ENCODE measurements at places on chromosomes 7 and 10. TPM values are rescaled to one million over a fixed set of nuclear protein-coding genes. Genes with fewer than 3 reads are reported as not detected.
A peak's percentile ranks its signal among the peaks of the same experiment; 100 is the strongest.

Gene SEMA3C
- 157 TPM for total RNA-seq

Gene PNLIPRP3
- 0.29 TPM for total RNA-seq

Gene SFRP4
- 27.2 TPM for total RNA-seq

Gene CCZ1B
- 36.3 TPM for total RNA-seq

Gene MBLAC1
- total RNA-seq: 2.7 TPM

Gene ZNF804B
- 0.33 TPM for total RNA-seq

Gene IDI2
- not detected for total RNA-seq

Gene HOXA13
- not detected for total RNA-seq

Gene ANLN
- total RNA-seq: 5.0 TPM

Gene ANXA8L1
- total RNA-seq: 55.2 TPM

GRCh38 chr7:157963526-157963925 lies 624.1 kb downstream of the PTPRN2 start:
- DNase-seq: no peak
- no peak overlapping the region for H3K4me3 ChIP-seq
- H3K27ac ChIP-seq: no peak overlapping the region
- no peaks in the 10 kb centered on the region for H3K36me3 ChIP-seq
- no peaks in the 10 kb centered on the region for H3K4me1 ChIP-seq

DNA sequence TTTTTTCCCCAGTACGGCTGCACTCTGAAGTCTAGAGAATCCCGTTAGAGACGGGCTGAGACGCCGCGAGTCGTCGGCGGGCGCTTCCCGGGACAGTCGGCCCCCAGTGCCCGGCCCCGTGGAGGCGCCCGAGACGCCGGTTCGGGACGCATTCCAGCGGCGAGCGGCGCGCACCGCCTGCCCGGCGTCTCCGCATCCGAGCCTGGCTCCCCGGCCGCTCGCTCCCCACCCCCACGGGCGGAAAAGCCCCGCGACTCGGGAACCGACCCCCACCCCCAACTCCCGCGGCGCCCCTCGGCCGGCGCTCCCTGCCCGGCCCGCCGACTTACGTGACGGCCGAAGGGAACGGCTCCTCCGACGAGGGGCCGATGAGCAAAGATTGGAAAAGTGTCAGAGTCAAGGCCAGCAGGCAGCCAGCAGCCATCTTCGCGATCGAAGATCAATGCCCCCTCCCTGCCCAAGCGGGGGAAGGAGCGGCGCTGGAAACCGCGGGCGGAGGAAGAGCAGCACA lies 486 bp downstream of the CACNA2D1 start:
- no peak for DNase-seq
- peak overlapping the region; percentile 77 for H3K27ac ChIP-seq
- no peaks in the 10 kb centered on the region for H3K4me1 ChIP-seq

DNA sequence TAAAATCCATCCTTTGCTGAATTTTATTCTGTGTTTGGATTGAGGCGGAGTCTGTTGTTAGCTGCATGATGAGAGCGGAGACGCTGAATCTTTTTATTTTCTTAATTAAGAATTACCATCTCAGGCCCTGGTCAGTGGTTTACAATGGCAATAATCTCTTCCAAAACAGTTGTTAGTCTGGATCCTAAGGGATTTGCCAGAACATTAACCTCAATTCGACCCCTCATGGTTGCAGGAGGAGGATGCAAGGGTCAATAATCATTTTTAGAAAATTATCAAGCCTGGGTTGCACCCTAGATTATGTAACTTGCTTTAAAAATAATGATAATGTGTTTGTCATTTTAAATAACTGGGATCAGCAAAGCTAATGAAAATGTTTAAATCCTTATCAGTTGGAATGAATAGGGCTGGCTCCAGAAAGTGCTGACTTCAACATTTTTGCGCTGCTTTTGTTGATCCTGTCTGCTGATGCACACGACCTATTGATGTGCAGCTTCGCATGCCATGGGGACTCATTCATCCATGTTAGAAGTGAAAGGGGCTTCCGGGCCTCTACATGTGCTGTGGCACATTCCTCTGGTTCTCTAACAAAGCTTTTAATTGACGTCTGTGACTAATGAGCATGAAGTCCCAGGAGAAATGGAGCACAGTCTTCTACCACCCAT lies 80.7 kb upstream of the KIAA1217 start:
- no peak overlapping the region for H3K4me3 ChIP-seq
- H3K27ac ChIP-seq: no peak overlapping the region
- no peak for DNase-seq
- H3K36me3 ChIP-seq: no peaks in the 10 kb centered on the region
- H3K27me3 ChIP-seq: no peaks in the 10 kb centered on the region

GRCh38 chr7:48173756-48174382 lies 2.6 kb downstream of the ABCA13 start:
- H3K4me1 ChIP-seq: no peaks in the 10 kb centered on the region
- H3K27me3 ChIP-seq: no peaks in the 10 kb centered on the region
- H3K27ac ChIP-seq: no peak overlapping the region

DNA sequence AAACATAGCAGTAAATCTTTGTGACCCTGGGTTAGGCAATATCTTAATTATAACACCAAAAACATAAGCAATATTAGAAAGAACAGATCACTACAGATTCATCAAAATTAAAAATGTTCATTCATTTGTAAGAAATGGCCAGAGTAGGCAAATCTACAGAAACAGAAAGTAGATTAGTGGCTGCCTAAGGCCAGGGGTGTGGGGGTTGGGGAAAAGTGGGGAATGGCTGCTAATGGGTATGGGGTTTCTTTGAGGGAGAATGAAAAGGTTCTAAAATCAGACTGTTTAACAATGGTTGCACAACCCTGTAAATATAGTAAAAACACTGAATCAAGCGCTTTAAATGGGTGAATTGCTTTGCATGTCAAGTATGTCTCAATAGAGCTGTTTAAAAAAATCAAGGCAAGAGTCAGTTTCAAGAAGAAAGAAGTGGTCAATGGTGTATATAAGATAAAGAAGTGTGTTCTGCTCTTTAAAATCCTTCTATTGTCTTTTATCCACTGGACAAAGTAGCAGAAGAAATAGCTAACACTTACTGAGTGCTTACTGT lies 42.6 kb downstream of the CDK6 start:
- no peaks in the 10 kb centered on the region for H3K27me3 ChIP-seq
- H3K4me3 ChIP-seq: no peak overlapping the region
- H3K27ac ChIP-seq: no peak overlapping the region
- peaks cover 4% of the 10 kb centered on the region for H3K4me1 ChIP-seq
- DNase-seq: no peak
- no peaks in the 10 kb centered on the region for H3K36me3 ChIP-seq

- no peaks in the 10 kb centered on the region for H3K36me3 ChIP-seq
- H3K4me3 ChIP-seq: no peak overlapping the region
- H3K27me3 ChIP-seq: no peaks in the 10 kb centered on the region
- no peak overlapping the region for H3K27ac ChIP-seq
Observed at GRCh38 chr10:59771162-59771807, 18.0 kb upstream of the MRLN start.

DNA sequence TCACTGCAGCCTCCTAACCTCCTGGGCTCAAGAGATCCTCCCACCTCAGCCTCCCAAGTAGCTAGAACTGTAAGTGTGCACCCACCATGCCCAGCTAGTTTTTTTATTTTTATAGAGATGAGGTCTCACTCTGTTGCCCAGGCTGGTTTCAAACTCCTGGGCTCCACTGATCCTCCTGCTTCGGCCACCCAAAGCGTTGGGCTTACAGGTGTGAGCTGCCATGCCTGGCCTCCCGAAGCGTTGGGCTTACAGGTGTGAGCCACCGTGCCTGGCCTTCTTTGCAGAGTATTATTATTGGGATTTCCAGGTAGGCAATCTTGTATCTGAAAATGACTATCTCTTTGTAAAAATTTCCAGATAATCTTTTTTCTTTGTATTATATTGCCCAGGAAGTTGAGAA lies 23.1 kb upstream of the NCAPG2 start:
- no peak overlapping the region for H3K4me3 ChIP-seq
- H3K27me3 ChIP-seq: no peaks in the 10 kb centered on the region
- no peak for DNase-seq
- H3K4me1 ChIP-seq: no peaks in the 10 kb centered on the region

DNA sequence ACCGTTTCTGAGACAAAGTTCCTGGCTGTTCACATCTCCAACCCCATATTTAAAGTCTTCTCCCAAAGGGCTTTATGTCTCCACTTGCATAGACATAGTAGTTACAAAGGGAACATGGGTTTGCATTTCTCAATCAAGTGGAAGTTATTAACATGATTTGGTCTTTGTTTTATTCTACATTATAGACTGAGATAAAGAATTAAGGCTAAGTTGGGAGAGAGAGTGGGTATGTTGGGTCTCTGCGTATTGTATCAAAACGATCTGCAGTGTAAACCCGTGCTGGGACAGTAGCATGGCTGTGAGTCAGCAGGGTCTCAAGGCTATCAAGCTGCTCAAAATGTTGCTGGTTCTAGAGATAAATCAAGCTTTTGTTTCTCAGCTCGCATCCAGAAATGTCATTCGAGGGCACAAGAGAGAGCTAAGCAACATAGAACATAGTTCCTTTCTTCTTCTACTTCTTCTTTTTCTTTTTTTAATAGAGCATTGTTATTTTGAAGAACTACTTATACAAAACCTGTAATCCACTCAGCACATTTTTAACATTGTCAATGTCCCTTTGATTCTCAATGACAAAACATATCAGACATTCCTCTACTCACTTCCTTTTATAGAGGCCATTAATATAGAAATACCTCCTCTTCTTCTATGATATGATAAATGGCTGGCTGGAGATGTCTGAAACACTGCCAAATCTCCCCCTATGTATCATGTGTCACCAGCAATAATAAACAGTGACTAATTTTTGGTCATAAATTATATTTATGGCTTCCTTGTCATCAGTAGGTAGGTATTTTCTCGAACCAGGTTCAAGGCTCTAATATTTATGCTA lies 34.5 kb upstream of the RHOBTB1 start:
- H3K4me3 ChIP-seq: no peak overlapping the region
- H3K27me3 ChIP-seq: no peaks in the 10 kb centered on the region
- no peak overlapping the region for H3K27ac ChIP-seq
- H3K4me1 ChIP-seq: no peaks in the 10 kb centered on the region
- no peak for DNase-seq

- no peaks in the 10 kb centered on the region for H3K27me3 ChIP-seq
- no peak overlapping the region for H3K4me3 ChIP-seq
- H3K27ac ChIP-seq: no peak overlapping the region
- H3K4me1 ChIP-seq: no peaks in the 10 kb centered on the region
Observed at GRCh38 chr7:122893486-122893885, 7.2 kb upstream of the CADPS2 start.

- H3K27ac ChIP-seq: no peak overlapping the region
- no peaks in the 10 kb centered on the region for H3K4me1 ChIP-seq
- no peaks in the 10 kb centered on the region for H3K36me3 ChIP-seq
- DNase-seq: no peak
Observed at GRCh38 chr7:69919426-69920111, 321.3 kb downstream of the AUTS2 start.

- no peak for DNase-seq
- no peak overlapping the region for H3K4me3 ChIP-seq
- H3K4me1 ChIP-seq: no peaks in the 10 kb centered on the region
- H3K27ac ChIP-seq: no peak overlapping the region
- H3K27me3 ChIP-seq: no peaks in the 10 kb centered on the region
Observed at GRCh38 chr7:97372882-97373281, 255.4 kb downstream of the SDHAF3 start.

DNA sequence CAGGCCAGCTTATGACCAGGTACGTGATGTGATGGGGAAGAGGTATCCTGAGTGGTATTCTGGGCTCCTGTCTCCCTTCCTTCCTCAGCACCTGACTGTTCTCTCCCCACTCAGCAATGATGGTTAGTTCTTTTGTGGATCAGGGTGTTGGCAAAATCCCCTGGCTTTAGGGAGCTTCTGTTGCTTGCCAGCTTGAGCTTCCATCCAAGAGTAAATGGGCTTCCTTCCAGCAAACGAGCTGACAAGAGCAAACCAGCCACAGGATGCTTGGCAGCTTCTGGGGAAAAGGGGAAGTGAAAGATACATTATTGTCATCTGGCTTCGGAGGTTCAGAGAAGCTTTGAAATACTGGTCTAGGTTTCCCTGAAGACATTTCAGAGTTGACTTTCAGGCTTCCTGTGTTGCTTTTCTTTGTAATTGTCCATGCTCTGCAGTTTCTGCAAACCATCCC lies 5.2 kb downstream of the DUSP5 start:
- H3K27ac ChIP-seq: peak overlapping the region; percentile 71
- H3K36me3 ChIP-seq: no peaks in the 10 kb centered on the region

DNA sequence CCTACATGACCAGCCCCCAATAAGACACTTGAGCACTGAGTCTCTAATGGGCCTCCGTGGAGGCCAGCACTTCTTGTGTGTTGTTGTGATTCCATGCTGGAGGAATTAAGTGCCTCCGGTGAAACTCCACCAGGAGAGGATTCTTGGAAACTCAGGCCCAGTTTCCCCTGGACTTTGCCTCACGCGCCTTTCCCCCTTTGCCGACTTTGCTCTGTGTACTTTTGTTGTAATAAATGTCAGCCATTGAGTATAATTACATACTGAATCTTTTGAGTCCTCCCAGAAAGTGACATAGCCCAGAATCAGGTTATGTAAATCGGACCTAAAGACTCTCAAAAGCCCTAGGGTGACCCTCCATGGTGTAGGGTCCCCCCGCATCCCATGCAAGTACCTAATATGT lies 82.4 kb downstream of the DLG5 start:
- DNase-seq: no peak
- peak overlapping the region; percentile 78 for H3K27ac ChIP-seq
- no peaks in the 10 kb centered on the region for H3K36me3 ChIP-seq
- H3K27me3 ChIP-seq: no peaks in the 10 kb centered on the region
- H3K4me1 ChIP-seq: no peaks in the 10 kb centered on the region
- H3K4me3 ChIP-seq: no peak overlapping the region

DNA sequence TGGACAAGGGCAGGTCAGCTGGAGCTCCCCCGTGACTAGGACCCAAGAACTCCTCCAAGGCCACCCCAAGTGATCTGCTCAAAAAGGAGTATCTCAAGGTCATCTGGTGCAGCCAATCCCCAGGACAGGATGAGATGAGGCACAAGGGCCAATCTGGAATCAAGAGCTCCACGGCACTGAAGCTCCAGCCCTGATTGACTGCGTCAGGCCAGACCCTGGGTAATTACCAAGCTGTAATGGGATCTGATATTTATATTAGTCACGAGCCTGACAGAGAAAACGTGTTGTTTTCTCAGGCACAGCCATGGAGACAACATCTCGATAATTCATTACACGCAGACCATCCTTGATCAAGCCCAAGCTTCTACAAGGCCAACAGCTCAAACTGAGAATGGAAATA lies 4.2 kb downstream of the KCNMA1 start:
- H3K27me3 ChIP-seq: peaks cover 29% of the 10 kb centered on the region
- no peaks in the 10 kb centered on the region for H3K36me3 ChIP-seq
- DNase-seq: no peak

DNA sequence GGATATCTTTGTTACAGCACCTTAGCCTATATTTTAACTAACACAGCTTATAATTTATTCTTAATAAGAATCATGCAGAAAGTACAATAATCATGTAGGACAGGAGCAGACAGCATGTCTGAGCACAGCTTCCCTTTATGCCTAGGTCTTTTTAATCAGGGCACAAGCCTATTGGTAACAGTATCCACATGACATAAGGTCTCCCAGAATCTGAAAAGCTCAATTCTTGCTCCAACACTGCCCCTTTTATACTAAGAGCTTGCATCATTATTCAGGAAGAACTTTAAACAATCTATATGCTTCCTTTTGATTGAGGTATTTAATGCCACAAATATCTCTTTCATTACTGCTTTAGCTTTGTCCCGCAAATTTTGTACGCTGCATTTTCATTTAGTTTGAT lies 31.6 kb downstream of the IL6 start:
- H3K27me3 ChIP-seq: no peaks in the 10 kb centered on the region
- no peak for DNase-seq
- no peak overlapping the region for H3K4me3 ChIP-seq
- H3K4me1 ChIP-seq: no peaks in the 10 kb centered on the region
- H3K27ac ChIP-seq: no peak overlapping the region

- H3K27me3 ChIP-seq: no peaks in the 10 kb centered on the region
- DNase-seq: peak; percentile 94
- H3K4me3 ChIP-seq: peak within 1 kb of the TSS; percentile 78
- H3K4me1 ChIP-seq: no peaks in the 10 kb centered on the region
- peak within 1 kb of the TSS; percentile 97 for H3K27ac ChIP-seq
Observed at GRCh38 chr10:112949875-112950507, at the start of gene TCF7L2. TCF7L2 (plus strand) TSS chr10:112950247; CDS start chr10:112950757, 510 bp downstream.
